ENCODE measurements at places on chromosomes 1 and 21.

- DNase-seq: no peak
- no peak overlapping the region for H3K27ac ChIP-seq
These were observed 42.0 kb upstream of the PALMD start for GRCh38 chr1:99603699-99604560.

DNA sequence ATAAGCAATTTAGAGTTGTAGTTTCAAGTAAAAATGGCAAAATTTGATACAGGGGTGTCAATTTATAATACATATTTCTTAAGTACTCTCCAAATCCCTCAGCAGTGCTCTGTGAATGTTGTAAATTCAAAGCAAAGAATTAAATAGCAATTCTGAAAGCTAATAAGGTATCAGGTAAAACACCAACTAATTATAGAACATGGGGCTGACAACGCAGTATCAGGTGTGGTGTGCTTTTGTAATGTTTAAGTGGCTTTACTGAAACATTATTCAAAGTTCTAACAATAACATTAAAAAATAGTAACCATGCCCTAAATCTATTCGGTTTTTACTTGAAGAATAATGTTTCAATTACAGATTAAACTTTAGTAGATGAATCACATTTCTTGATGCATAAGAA is 1271.2 kb upstream of the ADGRL2 start:
- H3K4me3 ChIP-seq: no peak overlapping the region
- no peak overlapping the region for H3K27ac ChIP-seq
- no peaks in the 10 kb centered on the region for H3K4me1 ChIP-seq
- no peaks in the 10 kb centered on the region for H3K36me3 ChIP-seq
- DNase-seq: no peak

DNA sequence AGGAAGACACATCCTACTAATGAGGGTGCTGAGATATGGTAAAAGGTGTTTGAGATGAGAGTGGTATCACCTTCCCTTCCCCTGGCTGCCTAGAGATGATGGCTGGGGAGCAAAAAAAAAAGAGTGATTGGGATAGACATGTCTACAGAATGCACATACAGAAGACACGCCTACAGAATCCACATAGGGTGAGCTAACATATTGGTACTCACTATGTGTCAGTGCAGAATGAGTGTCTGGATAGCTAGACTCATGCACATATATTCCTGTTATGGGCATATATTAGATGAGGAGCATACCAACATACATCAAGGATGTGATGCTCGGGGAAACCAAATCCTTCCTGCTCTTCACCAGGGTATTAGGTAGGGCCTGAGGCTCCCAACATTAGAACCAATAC is 16.2 kb downstream of the CD34 start:
- no peak overlapping the region for H3K4me3 ChIP-seq
- H3K4me1 ChIP-seq: peaks cover 5% of the 10 kb centered on the region
- DNase-seq: no peak
- H3K27me3 ChIP-seq: peaks cover 24% of the 10 kb centered on the region
- no peak overlapping the region for H3K27ac ChIP-seq
- H3K36me3 ChIP-seq: no peaks in the 10 kb centered on the region

DNA sequence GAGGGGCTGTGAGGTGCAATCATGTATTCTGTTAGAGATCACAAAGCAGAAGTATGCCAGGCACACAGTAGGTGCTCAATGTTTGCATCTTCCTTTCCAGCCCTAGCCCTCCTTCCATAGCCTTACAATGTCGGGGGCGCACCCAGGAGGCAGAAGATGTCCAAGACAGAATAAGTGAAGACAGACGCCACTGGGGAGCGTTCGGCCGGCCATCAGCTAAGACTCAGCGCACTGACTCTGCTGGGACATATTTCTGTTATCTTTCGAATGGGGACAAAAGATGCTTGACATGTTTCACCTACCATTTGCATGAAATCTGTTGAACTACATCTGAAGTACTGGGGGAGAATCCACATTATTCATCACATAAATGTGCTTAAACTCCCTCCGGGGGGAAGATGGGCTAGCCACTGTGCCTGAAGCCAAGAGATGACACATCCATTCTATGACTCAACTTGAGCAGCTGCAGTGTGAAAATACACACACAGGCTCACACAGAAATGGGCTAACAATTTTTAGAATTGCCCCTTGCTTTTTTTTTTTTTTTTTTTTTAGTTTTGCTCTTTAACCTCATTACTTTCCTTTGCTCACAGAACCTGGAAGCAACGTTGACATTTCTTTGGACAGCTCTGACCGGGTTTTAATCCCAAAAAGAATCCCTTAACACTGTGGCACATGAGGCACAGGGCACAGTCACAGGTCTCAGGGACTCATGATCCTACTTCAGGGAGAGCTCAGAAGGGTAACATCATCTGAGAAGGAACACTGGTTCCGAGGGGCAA is 7.9 kb downstream of the TIAM1 start:
- no peak overlapping the region for H3K27ac ChIP-seq
- H3K36me3 ChIP-seq: peaks cover 74% of the 10 kb centered on the region
- H3K27me3 ChIP-seq: no peaks in the 10 kb centered on the region
- H3K4me3 ChIP-seq: no peak overlapping the region
- H3K4me1 ChIP-seq: peaks cover 24% of the 10 kb centered on the region

GRCh38 chr1:18805925-18806849 is 53.3 kb downstream of the TAS1R2 start:
- H3K4me1 ChIP-seq: peaks cover 74% of the 10 kb centered on the region
- DNase-seq: no peak
- no peak overlapping the region for H3K4me3 ChIP-seq
- peaks cover 24% of the 10 kb centered on the region for H3K27me3 ChIP-seq
- no peak overlapping the region for H3K27ac ChIP-seq

DNA sequence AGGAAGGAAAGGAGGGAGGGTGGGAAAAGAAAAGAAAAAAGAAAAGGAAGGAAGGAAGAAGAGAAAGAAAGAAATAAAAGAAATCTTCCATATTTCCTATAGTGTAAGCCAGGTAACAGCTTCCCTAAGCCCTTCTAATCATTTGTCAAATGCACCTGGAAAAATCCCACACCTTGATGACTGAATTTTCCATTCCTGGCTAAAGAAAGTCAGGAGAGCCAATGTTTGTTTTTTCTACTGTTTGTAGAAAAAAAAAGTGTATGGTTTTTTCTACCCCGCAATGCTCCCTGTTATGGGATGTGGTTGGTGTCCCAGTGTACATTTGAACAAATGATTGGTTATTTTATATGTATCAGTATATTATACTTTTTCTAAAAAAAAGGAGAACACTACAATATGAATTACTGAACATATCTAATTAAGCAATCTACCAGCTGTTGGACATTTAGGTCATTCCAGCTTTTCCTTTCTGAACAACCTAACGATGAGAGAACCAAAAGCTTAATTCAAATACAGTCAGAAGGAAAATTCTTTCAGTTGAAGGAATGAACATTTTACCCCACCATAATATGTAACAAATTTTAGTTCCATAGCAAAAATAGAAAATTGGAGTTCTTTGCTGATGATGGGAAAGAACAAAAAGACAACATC is 355.0 kb downstream of the SETD4 start:
- no peak overlapping the region for H3K4me3 ChIP-seq
- H3K4me1 ChIP-seq: no peaks in the 10 kb centered on the region
- peaks cover 47% of the 10 kb centered on the region for H3K27me3 ChIP-seq
- H3K36me3 ChIP-seq: no peaks in the 10 kb centered on the region
- H3K27ac ChIP-seq: no peak overlapping the region

DNA sequence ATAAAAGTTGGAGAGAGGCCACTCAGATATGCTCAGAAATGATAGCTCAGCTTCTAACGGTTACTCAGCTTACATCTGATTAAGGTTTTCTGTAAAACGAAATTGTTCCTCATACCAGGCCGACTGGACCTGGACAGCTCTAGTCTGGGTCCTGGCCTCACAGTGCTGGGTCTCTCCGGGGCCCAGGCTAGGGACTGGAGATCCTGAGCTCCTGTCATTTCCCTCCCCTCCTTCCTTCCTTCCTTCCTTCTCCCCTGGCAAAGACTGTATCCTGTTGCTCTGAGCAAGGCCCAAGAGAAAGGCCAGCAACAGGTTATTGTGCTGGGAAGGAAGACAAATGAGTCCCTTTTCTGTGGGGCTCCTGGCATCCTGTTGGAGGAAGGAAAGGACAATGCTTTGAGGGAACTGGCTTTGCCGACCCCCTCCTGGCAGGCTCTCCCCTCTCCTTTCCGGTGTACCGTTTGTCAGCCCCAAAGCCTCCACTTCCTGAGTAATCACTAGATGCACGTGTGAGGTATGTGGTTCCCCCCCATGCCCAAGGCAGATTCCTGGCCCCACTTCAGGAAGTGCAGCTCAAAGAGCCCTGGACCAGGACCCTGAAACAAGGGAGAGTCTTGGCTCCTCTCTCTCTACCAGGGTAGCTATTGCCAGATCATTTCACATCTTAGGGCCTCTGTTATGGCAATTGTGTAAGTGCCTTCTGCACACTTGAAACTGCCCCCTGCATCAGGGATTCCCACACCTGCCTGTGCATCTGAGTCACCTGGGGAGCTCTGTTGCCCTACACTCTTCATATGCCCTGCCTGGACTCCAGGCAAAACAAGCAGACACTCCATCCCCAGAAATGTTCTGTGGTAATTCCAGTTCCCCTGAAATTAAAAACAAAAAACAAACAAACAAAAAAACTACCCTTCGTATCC is 212.7 kb upstream of the FGGY start:
- no peaks in the 10 kb centered on the region for H3K36me3 ChIP-seq
- no peak for DNase-seq
- peaks cover 22% of the 10 kb centered on the region for H3K27me3 ChIP-seq
- no peak overlapping the region for H3K4me3 ChIP-seq
- H3K27ac ChIP-seq: peak overlapping the region; percentile 78

- H3K4me3 ChIP-seq: no peak overlapping the region
- peaks cover 57% of the 10 kb centered on the region for H3K4me1 ChIP-seq
- H3K27ac ChIP-seq: peak overlapping the region; percentile 72
- H3K27me3 ChIP-seq: peaks cover 6% of the 10 kb centered on the region
These were observed 23.7 kb downstream of the SKI start for GRCh38 chr1:2251786-2252185.

DNA sequence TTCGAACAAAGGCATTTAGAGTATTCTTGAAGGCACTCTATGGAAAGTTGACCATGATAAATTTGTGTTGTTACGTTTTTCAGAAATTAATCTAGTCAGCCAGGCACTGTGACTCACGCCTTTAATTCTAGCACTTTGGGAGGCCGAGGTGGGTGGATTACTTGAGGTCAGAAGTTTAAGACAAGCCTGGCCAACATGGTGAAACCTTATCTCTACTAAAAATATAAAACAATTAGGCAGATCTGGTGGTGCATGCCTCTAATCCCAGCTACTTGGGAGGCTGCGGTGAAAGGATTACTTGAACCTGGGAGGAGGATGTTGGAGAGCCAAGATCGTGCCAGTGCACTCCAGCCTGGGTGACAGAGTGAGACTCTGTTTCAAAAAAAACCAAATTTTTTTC is 130.6 kb upstream of the BRINP3 start:
- H3K27me3 ChIP-seq: peaks cover 3% of the 10 kb centered on the region
- no peak overlapping the region for H3K27ac ChIP-seq

DNA sequence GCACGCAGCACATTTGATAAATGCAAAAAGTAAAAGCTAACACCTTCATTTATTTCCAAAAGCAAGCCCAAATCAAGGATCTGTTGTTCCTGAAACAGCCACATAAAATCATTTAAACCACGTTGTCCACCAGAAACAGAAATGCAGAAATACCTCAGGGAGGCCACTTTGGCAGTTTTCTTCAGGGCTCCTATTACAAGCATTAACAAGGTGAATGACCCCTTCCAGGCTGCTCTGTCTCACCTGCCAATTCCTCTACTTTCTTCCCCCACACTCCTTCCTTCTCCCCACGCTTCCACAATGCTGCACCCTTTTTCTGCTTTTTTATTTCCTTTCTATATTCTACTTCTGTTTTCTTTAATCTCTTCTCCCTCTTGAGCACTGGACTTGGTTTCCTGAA is 55.0 kb upstream of the PTGFRN start:
- H3K4me3 ChIP-seq: peak overlapping the region; percentile 69
- no peaks in the 10 kb centered on the region for H3K27me3 ChIP-seq
- H3K27ac ChIP-seq: peak overlapping the region; percentile 94
- DNase-seq: no peak
- peaks cover 90% of the 10 kb centered on the region for H3K4me1 ChIP-seq

GRCh38 chr1:60952612-60953111 is 129.7 kb upstream of the NFIA start:
- H3K27ac ChIP-seq: no peak overlapping the region
- H3K4me3 ChIP-seq: no peak overlapping the region
- H3K27me3 ChIP-seq: peaks cover 7% of the 10 kb centered on the region
- DNase-seq: no peak
- H3K4me1 ChIP-seq: peaks cover 14% of the 10 kb centered on the region

DNA sequence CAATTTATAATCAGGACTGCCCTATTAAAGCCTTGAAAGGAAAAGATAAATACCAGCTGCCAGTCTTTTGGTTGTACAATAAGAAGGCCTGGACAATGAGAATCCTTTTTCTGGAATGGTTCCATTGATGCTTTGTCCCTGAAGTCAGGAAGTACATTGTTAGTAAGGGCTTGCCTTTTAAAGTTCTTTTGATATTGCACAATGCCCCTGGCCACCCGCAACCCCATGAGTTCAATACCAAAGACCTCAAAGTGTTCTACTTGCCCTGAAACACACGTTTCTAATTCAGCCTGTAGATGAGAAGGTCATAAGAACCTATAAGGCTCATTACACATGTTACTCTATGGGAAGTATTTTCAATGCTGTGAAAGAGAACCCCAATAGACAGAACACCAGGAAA is 112.1 kb downstream of the OLFM3 start:
- H3K4me1 ChIP-seq: no peaks in the 10 kb centered on the region
- H3K36me3 ChIP-seq: no peaks in the 10 kb centered on the region
- no peaks in the 10 kb centered on the region for H3K27me3 ChIP-seq
- H3K4me3 ChIP-seq: no peak overlapping the region

GRCh38 chr1:201540846-201541735 is 2.2 kb downstream of the NAV1 start:
- H3K27ac ChIP-seq: no peak overlapping the region
- no peaks in the 10 kb centered on the region for H3K36me3 ChIP-seq
- peaks cover 89% of the 10 kb centered on the region for H3K27me3 ChIP-seq
- peak overlapping the region; percentile 83 for H3K4me3 ChIP-seq
- H3K4me1 ChIP-seq: peaks cover 36% of the 10 kb centered on the region
- DNase-seq: no peak

- peak overlapping the region; percentile 79 for H3K27ac ChIP-seq
- peaks cover 48% of the 10 kb centered on the region for H3K4me1 ChIP-seq
These were observed 64.1 kb downstream of the PLEKHA6 start for GRCh38 chr1:204295671-204296070.

DNA sequence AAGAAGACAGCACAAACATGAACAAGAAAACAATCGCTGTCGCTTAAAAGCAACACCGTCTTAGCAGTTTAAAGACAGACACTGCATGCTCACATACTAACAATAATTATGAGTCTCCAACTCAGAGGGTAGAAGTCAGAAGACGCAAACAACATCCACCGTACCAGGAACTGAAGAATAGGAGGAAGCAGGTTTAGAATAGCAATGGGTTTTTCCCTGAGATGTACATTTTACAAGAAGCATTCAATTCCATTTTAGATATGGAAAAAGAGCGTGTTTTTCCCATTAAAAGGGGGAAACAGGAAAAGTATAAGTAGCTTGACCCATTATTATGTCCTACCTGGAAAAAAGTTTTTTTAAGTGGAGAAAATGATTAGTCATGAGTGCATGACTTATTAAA is 34.5 kb upstream of the KCNE1 start:
- peaks cover 5% of the 10 kb centered on the region for H3K36me3 ChIP-seq
- H3K27me3 ChIP-seq: no peaks in the 10 kb centered on the region
- no peak overlapping the region for H3K27ac ChIP-seq
- no peak overlapping the region for H3K4me3 ChIP-seq
- DNase-seq: no peak

- peaks cover 35% of the 10 kb centered on the region for H3K27me3 ChIP-seq
- H3K36me3 ChIP-seq: no peaks in the 10 kb centered on the region
- DNase-seq: no peak
- no peak overlapping the region for H3K27ac ChIP-seq
These were observed 24.8 kb upstream of the PRDM2 start for GRCh38 chr1:13675151-13675651.
